Fibroblast of skin of left quadriceps (primary cell): ENCODE measurements at places on chromosomes 2 and 18.

GRCh38 chr2:201116115-201116958 lies at the start of gene CFLAR:
TSS of gene CFLAR (plus strand) at chr2:201116164. CDS start at chr2:201129866, 13,702 bp downstream.
- no peak for DNase-seq

DNA sequence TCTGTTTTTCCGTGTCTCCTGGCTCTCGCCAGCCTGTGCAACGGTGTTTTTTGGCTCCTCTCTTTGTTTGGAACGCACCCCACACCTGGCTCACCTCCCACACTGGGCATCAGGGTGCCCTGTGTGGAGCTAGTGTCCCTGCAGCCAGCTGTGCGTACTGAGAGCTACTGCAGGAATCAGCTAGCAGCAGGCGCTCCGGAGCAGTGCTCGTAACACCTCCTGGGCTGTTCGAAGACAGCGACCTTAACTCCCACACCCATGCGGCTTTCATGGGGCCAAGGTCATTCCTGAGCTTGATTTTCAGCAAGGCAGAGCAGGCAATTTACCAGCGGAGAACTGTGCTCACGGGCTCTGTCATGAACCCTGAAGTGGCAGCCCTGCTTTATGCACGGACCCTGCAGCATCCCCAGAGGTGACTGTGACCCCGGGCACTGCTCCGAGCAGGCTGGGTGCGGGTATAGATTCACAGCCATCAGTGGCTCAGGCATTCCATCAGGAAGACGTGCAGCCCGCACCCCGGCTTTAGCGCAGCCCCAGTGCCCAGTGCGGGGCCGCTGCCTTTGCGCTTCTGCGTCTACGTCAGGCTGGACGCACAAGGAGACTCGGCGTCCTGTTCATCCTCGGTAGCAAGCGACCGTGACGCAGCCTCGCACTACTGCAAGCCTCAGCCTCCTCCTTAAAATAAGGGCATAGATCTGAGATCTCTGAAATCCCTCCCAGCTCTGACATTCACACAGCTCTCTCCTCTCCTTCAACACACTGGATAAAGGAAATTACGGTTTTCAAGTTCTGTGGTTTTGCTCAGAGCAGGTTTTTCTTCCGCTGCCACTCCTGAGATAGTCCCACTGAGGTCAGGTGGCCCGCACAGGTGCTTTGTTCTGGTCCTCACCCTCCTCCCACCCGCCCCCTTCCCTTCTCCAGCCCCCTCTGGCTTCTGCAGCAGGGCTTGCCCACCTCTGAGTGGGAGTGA lies 58.2 kb downstream of the ADI1 start:
- DNase-seq: no peak

DNA sequence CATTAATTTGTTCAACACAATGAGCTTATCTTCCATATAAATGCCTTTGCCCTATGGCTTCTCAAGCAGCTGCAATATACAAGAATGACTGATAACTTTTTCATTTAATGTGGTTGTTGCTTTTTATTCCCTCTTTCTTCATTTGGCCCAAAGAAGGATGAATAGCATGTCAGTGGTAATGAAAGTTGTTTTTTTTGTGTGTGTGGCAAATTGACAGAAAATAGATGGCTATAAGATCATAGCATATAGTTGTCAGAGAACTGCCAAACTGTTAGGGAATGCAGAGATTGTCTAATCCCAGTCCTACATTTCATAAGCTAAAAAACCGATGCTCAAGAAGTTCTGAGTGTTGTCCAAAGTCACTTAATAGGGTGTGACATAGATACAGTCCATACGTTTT lies 244.3 kb downstream of the ACTR3 start:
- DNase-seq: no peak

DNA sequence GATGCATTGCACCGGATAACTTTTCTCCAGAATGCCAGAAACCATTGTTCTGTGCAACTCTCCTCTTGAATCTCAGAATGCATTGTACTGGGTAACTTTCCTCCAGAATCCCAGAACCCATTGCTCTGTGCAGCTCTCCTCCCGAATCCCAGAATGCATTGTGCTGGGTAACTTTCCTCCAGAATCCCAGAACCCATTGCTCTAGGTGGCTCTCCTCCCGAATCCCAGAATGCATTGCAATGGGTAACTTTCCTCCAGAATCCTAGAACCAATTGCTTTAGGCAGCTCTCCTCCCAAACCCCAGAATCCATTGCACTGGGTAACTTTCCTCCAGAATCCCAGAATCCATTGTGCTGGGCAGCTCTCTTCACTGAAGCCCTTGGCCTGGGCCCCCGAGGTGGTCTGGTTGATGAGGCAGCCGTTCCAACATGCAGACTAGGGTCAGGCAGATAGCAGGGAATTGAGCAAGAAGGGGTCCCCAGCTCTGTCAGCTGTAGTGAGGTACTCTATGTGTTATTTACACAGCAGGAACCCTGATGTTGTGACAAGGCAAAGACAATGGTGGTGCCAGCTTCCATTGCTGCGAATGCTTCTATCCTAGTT lies 9.4 kb downstream of the FOSL2 start:
- no peak for DNase-seq

GRCh38 chr2:200812122-200813022 lies 662 bp downstream of the BZW1 start:
- peak; percentile 28 for DNase-seq

GRCh38 chr2:141063406-141063805 lies 1067.4 kb downstream of the LRP1B start:
- DNase-seq: no peak

- DNase-seq: no peak
These were observed 28.8 kb downstream of the TTC32 start for GRCh38 chr2:19873014-19873413.

DNA sequence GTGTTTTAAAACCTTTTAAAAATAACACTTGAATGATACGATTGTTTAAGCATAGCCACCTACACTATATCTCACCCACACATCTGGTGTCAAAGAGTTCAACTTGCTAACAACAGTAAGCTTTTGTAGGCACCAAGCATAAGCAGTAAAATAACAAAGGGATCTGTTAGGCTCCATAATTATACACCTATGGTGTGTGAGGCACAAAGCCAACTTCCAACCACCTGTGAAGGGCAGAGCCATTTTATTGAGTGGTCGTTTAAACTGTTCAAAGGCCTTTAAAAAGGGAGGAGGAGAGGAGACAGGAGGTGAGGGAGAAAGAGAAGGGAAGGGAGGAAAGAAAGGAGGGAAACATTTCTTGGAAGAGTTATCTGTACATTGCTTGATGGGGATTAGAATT lies 27.9 kb downstream of the NEMP2 start:
- no peak for DNase-seq

DNA sequence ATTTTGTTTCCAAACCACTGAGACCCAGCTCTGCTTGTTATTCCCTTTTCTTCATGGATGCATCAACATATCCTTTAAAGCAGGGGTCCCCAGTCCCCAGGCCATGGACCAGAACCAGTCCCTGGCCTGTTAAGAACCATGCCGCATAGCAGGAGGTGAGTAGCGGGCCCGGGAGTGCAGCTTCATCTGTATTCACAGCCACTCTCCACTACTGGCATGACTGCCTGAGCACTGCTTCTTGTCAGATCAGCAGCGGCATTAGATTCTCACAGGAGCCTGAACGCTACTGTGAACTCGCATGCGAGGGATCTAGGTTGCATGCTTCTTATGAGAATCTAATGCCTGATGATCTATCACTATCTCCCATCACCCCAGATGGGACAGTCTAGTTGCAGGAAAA lies 1.6 kb upstream of the POLI start:
- DNase-seq: no peak

DNA sequence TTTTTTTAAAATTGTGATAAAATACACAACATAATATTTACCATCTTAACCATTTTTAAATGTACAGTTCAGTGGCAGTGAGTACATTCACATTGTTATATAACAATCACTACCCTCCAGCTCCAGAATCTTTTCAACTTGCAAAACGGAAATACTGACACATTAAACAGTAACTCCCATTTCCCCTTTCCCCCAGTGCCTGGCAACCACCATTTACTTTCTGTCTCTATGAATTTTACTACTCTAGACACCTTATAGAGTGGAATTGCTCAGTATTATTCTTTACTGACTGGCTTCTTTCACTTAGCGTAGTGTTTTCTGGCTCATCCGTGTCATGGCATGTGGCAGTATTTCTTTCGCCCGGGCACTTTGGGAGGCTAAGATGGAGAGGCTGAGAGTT lies 32.6 kb downstream of the FASTKD2 start:
- DNase-seq: no peak

GRCh38 chr18:63192885-63193349 lies 126.7 kb downstream of the BCL2 start:
- no peak for DNase-seq

GRCh38 chr18:12630136-12630535 lies 27.8 kb downstream of the SPIRE1 start:
- no peak for DNase-seq

GRCh38 chr2:153986488-153987229 lies 114.9 kb downstream of the GALNT13 start:
- no peak for DNase-seq

GRCh38 chr2:145012806-145013205 lies 492.9 kb upstream of the ZEB2 start:
- no peak for DNase-seq

GRCh38 chr2:195434346-195434745 lies 222.7 kb upstream of the SLC39A10 start:
- DNase-seq: no peak

DNA sequence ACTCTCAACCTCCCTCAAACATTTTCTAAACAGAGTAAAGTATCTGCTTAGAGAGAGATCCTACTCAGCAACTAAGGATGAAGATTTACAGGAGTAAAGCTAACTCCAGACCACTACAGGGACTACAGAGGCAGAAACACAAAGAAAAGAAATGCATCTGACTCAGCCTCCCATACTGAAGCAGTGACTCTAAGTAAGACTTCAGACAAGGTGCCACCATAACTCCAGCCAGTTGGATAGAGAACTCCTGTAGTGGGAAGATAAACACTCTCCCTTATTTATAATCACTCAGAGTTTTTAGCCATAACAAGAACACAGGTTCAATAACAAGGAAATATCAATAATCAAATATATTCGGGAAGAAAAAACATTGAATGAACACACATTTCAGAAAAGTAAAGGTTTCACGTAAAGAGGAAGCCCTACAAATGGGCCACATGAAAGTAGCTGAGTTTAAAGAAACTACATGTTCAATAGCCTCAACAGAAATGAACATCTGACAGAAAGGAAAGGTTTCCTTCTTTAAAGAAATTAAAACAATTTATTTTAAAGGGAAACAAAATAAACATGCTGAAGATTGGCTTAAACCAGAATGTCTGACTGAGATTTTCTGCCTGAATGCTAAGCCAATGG lies 519.9 kb downstream of the KCNJ3 start:
- DNase-seq: no peak

- no peak for DNase-seq
These were observed 7.6 kb upstream of the MEIS1 start for GRCh38 chr2:66427300-66427699.

DNA sequence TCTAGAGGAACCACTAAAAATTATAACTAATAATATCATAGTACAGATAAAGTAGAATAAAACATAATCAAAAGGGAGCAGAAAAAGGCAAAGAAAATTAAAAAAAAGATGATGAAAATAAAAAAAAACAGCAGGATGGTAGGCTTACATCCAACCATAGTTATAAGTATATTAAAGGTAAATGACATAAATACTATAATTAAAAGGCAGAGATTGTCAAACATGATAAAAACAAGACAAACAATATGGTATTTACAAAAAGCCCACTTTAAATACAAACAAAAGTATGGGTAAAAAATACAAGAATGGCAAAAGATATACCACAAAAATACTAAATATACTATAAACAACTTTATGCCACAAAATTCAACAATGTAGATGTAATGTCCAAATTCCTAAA lies 24.4 kb downstream of the CCDC148 start:
- DNase-seq: no peak

DNA sequence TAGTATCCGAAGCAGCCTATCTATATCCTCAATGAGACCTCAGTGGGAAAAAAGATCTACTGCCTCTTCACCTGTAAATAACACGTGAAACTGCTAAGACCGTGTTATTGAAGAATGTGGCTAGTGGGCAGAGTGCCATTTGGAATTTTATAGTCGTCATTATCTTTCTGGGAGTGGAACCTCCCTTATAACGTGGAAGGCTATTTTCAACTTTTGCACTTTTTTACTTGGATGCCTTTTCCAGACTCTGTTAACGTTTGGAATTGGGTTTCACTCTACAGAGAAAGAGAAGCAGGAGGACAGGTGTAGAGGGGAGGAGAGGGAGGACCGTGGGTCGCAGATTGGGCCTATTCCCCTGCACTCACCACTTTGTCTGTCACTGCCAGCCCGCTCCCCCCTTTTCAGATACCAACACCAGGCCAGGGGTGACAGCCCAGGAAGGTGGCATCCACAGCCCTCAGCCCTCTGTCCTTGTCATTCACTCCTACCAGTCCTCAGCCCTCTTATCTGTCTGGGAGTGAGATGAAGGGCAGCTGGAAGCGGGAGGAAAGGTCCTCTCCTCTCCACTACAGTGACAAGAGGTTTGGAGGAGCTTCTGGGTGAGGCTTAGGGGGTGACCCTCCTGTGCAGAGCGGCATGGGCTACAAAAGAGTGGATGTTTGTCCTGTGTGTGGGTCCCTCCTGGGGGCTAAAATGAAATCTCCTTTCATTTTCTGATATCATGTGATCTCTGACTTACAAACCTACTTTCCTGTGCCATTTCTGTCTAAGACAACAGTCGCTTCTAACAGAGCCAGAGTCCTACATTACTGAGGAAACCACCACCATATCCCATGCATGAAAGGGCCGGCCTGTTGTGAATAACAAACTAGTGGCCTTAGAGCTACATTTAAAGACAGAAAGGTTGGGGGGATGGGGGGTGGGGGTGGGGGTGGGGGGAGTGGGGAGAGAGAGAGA lies 23.9 kb upstream of the CEP68 start:
- DNase-seq: no peak

GRCh38 chr2:27409321-27410073 lies at the start of gene PPM1G:
TSS of gene PPM1G (minus strand) at chr2:27409591. CDS start at chr2:27409422, 169 bp downstream.
- peak; percentile 77 for DNase-seq

GRCh38 chr2:149136111-149136510 lies 97.6 kb downstream of the LYPD6B start:
- DNase-seq: no peak

GRCh38 chr2:238155761-238156694 lies 2.7 kb upstream of the ERFE start:
- no peak for DNase-seq

DNA sequence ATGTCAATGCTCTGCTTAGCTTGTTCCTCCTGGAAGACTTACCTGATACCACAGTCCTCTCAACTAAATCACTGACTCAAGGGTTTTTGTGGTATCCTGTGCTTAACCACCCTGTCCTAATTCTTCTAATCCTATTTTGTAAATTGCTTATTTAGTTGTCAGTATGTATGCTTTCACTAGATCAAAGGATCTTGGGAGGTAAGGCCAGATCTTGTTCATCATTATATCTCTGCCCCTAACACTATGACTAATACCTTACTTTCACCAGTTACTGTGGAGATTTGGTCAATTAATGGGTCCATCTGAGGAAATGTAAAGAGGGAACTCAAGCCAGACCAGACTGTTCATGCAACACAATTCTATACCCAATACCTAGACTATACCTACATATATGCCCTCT lies 203.2 kb downstream of the GULP1 start:
- DNase-seq: no peak

GRCh38 chr2:238947920-238948710 lies 100.2 kb downstream of the TWIST2 start:
- DNase-seq: no peak

GRCh38 chr2:30300456-30301221 lies 69.3 kb downstream of the LBH start:
- DNase-seq: peak; percentile 84
